ENCODE measurements at places on chromosomes 1 and 21.

GRCh38 chr21:42209801-42210479, 9.0 kb upstream of the ABCG1 start:
- DNase-seq = no peak

DNA sequence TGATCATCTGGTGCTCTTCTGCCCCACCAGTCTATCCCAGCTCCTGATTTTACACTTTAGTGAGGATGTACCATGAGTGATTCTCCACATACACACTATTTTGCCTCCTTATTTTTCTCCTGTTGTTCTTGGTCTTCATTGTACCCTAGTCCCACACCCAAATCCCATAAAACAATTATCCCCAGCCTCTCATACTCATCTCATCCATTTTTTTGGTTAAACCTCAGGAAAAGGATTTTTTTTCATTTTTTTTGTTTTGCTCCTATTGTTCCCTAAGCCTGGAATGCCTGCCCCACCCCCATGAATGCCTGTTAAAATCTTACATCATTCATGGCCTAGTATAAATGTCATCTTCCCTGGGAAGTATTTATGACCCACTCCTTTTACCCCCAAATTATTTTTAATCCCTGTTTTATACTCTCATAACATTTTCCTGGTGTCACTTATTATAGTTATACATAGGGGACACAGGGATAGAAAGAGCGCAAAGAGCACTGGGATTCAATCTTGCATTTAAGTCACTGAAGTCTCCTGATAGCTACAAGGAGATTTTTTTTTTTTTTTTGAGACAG, 4.9 kb upstream of the LINGO4 start:
- DNase-seq = no peak

DNA sequence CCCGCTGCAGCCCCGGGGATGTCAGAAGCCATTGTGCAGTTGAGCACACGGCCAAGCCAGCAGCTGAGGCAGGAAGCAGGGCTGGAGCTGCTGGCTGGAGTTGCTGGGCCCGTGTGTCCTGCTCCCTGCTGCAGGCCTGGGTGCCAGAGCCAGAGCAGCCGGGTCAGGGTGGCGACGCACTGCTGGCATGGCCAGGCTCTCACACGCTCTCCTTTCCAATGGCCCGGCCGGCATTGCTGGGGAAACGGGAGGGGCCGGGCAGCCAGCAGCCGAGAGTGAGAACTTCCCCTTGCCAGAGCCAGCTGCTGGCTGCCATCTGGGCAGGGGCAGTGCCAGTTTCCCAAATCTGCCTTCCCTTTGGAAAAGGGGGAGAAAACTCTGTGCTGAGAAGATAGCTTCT, 82.4 kb upstream of the PROX1 start:
- DNase-seq = no peak

DNA sequence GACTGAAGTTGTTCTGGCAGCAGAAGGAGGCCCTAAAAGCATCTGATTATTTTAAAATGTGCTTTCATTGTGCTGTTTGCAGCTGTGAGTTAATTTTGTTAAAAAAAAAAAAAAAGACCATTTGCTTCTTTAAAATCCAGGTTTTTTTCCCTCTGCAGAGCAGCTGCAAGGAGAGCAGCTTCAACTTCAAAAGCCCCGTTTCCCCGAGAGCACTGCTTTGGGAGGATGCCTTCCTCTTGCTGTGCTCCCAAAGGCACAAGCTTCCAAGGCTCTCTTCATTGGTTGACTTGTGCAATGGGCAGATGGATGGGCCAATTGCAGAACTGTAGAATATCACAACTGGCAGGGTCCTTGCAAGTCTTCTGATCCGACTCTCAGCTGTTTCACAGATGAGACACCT, 459.2 kb upstream of the PKN2 start:
- DNase-seq = no peak

GRCh38 chr1:25034736-25035522, 104.9 kb upstream of the RUNX3 start:
- DNase-seq = no peak

DNA sequence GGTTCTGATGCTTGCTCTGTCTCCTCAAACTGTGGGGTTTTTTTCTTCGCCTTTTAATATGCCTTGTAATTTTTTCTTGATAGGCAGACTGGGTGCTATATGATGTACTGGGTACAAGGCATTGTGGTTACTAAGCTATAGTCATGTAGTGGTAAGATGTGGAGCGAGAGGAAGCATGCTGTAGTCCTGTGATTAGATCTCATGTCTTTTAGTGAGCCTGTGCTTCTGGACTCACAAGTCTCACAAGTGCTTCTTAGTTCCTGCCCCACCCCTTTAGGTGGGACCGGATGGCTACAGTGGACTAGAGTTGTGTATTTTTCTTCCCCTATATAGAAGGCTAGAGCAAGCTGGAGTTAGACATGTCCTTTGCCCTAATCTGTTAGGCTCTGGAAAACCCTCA, 178.7 kb downstream of the DNM3 start:
- no peak for DNase-seq

- no peak for DNase-seq
Observed at GRCh38 chr1:64129701-64130100, 73.7 kb upstream of the UBE2U start.

GRCh38 chr1:158087320-158087927, 93.3 kb upstream of the CD1D start:
- no peak for DNase-seq

GRCh38 chr1:14363036-14363590, 235.4 kb upstream of the KAZN start:
- DNase-seq = no peak
